ENCODE measurements at places on chromosomes 3 and 15. TPM values are rescaled to one million over a fixed set of nuclear protein-coding genes. Genes with fewer than 3 reads are reported as not detected.

GRCh38 chr3:54966979-54967378 is 39.1 kb upstream of the LRTM1 start:
- no peak for DNase-seq

DNA sequence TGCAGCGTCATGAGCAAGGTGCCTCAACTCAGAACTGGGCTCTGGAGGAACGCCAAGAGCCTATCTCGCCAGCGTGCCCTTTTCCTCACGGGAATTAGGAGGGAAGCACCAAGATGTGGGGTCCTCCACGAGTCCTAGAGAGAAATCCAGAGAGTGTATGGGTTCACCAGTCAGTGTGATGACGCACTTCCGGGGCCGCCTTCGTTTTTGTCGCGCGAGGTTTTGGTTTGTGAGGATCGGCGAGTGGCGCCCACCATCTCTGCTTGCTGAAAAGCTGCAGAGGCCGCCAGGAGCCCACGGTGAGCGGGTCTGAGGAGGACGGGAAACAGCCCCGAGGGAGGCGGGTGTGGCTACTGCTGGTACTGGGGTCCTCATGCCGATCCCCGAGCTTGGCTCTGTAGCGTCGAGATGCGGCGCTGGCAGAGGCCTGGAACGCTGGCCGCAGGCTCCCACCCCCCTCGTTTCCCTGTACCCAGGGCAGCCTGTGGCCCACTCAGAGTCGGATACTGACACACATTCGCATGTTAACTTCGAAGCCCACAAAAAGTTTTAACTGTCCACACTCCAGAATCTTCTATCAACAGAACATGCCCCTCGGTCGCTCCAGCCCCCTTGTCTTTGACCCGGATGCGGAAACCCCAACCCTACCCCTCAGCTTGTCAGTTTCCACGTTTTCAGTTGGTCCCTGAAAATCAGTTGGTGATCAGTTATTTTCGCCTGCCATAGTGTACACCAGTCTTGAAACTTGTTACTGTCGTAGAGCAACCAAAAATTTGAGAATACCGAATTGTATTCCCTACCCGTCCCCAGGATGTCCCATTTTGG is 30.4 kb downstream of the ZNF662 start:
- peak; percentile 20 for DNase-seq

DNA sequence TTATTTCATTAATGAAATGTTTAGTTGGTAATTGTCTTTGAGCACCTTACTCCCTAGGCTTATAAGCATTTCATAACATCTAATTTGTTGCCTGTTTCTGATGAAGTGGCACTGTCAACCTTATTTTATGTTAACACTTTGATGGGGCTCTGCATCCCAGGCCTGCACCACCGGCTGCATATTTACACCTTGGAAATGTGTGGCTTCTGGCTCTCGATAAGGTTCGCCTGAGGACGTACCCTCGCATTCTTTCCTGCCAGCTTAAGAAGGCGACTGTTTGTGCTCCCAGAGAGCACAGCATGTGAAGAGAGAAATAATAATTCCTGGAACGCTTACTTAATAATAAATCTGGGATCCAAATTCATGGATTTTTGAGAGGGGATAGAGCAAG is 763.3 kb upstream of the CFAP20DC start:
- DNase-seq, result no peak

GRCh38 chr3:186964071-186964470 is 33.7 kb downstream of the ST6GAL1 start:
- no peak for DNase-seq

DNA sequence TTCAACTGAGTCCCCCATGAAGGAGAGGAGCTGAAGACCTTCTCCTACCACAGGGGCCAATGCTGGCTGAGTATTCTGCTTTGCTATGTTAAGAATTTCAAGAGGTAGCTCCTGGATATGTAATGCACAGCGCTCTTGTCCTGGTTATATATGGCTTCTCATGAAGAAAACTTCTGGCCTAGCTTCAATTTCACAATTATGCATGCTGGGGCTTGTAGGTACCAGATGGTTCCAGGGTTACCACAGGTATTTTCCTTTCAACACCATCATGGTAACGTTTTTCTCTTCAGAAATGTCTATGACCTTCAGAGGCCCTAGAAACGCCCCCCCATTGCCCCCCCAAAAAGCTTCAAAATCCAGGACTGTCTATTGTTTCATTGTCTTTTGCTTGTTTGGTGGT is 311.7 kb upstream of the ICE2 start:
- DNase-seq, result no peak

Gene ZBTB20
- polyA plus RNA-seq, result 4.5 TPM

DNA sequence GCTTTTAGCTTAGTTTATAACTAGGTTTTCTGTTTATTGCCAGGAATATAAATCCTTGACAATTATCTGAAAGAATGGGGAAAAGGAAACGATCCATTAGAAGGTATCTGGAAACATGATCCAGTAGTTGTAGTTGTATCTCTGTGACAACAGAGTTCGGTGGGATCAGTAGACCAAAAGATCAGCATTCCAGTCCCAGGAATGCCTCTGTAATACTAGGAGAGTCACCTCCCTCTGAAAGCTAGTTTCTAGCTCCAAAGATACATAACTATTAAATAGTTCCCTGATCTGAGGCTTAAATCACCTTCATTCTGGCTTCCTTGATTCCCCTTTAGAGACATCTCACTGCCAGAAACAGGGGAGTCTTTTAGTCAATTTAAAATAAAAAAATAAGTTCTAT is 34.1 kb downstream of the MB21D2 start:
- no peak for DNase-seq

- DNase-seq, result no peak
These were observed 967.8 kb upstream of the CFAP20DC start for GRCh38 chr3:60017631-60018030.
